ENCODE measurements at places on chromosomes 7 and 10.

DNA sequence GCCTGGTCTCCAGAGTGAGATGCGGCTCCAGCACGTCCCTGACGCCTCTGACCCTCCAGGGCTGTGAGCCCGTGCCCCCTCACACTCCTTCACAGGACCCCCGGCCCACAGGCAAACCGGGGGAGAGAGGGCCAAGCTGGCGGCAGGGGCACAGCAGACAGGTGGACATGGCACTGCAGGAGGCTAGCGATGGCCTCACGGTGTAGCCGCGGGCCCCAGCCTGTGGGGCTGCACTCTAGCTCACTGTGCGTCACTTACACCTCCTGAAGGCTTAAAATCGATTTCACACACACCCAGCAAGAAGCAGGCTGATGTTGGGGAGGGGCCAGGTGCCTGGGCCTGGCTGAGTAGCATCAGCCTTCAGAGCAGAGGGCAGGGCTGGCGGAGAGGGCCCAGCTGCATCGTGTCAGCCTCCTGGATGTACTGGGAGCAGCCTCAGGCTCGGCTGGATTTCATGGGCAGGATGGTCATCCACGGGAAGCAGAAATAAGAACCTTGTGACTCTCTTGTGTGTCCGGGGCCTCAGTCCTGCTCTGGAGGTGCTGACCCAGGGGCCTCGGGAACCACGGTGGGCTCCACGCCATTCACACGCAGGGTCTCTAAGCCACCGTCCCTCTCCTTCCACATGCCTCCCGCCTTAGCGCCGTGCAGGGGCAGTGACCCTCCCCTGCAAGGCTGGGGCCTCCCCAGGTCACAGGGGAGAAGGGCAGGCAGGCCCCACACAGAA is 19.4 kb upstream of the KNDC1 start:
- H3K27me3 ChIP-seq, result peaks cover 2% of the 10 kb centered on the region
- peaks cover 14% of the 10 kb centered on the region for H3K4me1 ChIP-seq
- H3K4me3 ChIP-seq, result no peak overlapping the region
- H3K36me3 ChIP-seq, result no peaks in the 10 kb centered on the region

DNA sequence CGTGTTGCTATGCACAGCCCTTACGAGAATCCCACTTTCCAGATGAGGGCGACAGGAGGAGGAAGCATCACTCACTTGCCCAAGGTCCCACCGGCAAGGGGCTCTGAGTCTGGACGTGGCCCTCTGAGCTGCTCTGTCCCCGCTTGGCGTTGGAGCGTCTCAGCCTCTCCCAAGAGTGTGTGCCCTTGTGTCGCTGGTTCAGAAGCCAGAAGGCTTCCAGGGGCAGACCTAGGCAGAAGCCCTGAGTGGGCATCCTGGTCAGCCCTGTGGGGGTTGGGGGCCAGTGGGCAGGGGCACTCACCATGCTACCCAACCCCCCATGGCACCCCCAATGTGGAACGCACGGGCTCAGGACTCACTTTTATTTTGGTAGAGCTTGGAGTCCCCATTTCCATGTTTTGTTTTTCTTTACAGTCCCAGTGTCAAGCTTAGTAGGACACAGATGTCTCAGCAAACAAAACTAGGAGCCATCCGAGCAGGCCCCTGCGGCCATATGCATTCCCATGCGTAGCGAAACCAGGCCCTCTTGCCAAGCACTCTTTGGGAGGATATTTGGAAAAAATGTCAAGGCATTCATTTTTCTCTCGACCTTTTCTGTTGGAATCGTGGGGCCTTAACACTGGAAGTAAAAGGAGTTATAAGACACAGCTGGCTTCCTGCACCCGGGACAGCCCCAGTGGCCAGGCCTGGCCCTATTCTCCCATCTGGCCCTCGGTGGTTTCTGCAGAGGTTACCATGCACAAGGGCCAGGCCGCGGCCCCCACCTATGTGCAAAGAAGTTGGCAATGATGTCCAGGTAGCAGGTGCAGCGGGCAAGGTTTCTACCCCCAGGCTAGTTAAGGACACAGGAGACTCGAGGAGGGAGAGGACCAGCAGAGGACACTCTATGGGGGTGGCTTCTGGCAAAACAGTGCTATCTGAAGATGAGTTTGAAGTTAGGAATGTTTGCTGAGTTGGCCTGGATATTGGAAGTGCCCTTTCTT is 97.0 kb downstream of the LHPP start:
- H3K27me3 ChIP-seq, result no peaks in the 10 kb centered on the region
- no peak overlapping the region for H3K4me3 ChIP-seq
- no peaks in the 10 kb centered on the region for H3K36me3 ChIP-seq
- no peaks in the 10 kb centered on the region for H3K4me1 ChIP-seq
- no peak overlapping the region for H3K27ac ChIP-seq

DNA sequence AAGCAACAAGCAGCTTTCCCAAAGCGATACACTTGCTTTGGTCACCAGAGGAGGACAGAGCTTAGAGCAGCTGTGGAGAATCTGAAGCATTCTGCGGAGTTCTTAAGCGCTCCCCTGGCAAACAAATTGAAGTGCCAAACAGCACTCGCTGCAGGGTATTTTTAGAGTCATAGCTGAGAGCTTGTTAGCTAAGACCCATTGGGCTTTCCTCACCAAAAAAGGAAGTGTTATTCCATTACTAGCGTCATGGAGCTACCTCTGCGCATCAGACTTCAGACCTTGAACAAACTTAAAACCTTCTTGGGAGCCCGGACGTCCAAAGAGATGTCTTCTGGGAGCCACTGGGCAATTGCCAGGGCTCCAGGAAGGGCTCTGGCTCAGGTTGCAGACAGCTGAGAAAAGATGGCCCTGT is 23.2 kb upstream of the BMPR1A start:
- H3K4me3 ChIP-seq, result no peak overlapping the region
- no peak overlapping the region for H3K27ac ChIP-seq
- DNase-seq, result no peak
- H3K27me3 ChIP-seq, result peaks cover 5% of the 10 kb centered on the region

DNA sequence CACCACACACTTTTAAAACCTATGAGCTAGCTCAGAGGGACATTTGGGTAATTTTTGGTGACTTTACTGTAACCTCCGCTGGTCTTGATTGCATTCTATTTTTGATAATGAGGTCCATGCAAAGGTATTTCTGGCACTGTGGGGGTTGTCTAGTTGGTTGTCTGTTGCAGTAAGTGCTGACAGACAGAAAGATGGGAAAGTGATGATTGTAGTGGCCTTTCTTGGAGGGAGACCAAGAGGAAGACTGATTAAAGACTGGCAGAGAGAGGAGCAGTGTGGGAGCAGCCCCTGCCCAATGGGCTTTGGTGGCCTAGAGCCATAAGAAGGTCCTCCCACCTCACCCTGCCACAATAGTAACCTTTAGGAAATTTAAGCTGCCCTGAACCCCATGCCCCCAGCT is 173.4 kb upstream of the CTBP2 start:
- H3K27me3 ChIP-seq, result peaks cover 2% of the 10 kb centered on the region
- H3K4me1 ChIP-seq, result no peaks in the 10 kb centered on the region
- no peaks in the 10 kb centered on the region for H3K36me3 ChIP-seq
- H3K4me3 ChIP-seq, result no peak overlapping the region

- H3K27me3 ChIP-seq, result no peaks in the 10 kb centered on the region
- H3K4me3 ChIP-seq, result no peak overlapping the region
- H3K4me1 ChIP-seq, result no peaks in the 10 kb centered on the region
- no peaks in the 10 kb centered on the region for H3K36me3 ChIP-seq
Measured at GRCh38 chr7:67764289-67764688, 767.7 kb downstream of the TYW1 start.

DNA sequence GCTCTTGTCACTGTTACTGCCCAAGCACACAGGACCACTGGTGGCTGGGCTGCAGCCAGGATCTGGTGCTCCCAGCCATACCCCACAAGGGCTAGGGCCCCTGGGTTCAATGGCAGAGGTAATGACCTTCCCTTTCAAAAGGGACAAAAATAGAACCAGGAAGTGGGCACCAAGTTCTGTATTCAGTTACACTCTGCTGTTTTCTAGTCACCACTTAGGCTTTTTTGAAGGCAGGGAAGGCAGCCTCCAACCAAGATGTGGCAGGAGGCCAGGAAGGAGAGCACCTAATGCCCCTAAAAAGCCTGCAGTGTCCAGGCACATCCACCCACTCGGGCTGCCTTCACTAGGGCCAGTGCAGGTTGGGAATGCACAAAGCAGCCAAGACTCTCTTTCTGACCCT is 47.8 kb downstream of the NOD1 start:
- H3K27me3 ChIP-seq, result peaks cover 2% of the 10 kb centered on the region
- peaks cover 26% of the 10 kb centered on the region for H3K36me3 ChIP-seq
- DNase-seq, result no peak
- H3K4me1 ChIP-seq, result peaks cover 8% of the 10 kb centered on the region

- H3K4me1 ChIP-seq, result peaks cover 11% of the 10 kb centered on the region
- H3K27ac ChIP-seq, result no peak overlapping the region
- H3K27me3 ChIP-seq, result no peaks in the 10 kb centered on the region
- no peak overlapping the region for H3K4me3 ChIP-seq
- no peak for DNase-seq
Measured at GRCh38 chr10:102534333-102534732, 30.6 kb downstream of the SUFU start.

- peaks cover 5% of the 10 kb centered on the region for H3K27me3 ChIP-seq
- no peaks in the 10 kb centered on the region for H3K4me1 ChIP-seq
- H3K36me3 ChIP-seq, result no peaks in the 10 kb centered on the region
- DNase-seq, result no peak
- no peak overlapping the region for H3K4me3 ChIP-seq
- no peak overlapping the region for H3K27ac ChIP-seq
Measured at GRCh38 chr7:107828540-107828939, 25.5 kb upstream of the SLC26A3 start.

GRCh38 chr7:1971946-1972654 is 260.6 kb downstream of the MAD1L1 start:
- peaks cover 12% of the 10 kb centered on the region for H3K27me3 ChIP-seq
- peak; percentile 69 for DNase-seq
- peaks cover 24% of the 10 kb centered on the region for H3K36me3 ChIP-seq
- H3K4me3 ChIP-seq, result peak overlapping the region; percentile 1
- H3K27ac ChIP-seq, result peak overlapping the region; percentile 23

- H3K4me1 ChIP-seq, result no peaks in the 10 kb centered on the region
- H3K27me3 ChIP-seq, result no peaks in the 10 kb centered on the region
- peaks cover 18% of the 10 kb centered on the region for H3K36me3 ChIP-seq
- H3K4me3 ChIP-seq, result no peak overlapping the region
- no peak for DNase-seq
Measured at GRCh38 chr10:121910673-121911420, 17.0 kb downstream of the ATE1 start.

- no peaks in the 10 kb centered on the region for H3K36me3 ChIP-seq
- H3K27ac ChIP-seq, result no peak overlapping the region
- no peak for DNase-seq
- peaks cover 3% of the 10 kb centered on the region for H3K27me3 ChIP-seq
- no peak overlapping the region for H3K4me3 ChIP-seq
Measured at GRCh38 chr10:1624240-1624639, 113.1 kb downstream of the ADARB2 start.

DNA sequence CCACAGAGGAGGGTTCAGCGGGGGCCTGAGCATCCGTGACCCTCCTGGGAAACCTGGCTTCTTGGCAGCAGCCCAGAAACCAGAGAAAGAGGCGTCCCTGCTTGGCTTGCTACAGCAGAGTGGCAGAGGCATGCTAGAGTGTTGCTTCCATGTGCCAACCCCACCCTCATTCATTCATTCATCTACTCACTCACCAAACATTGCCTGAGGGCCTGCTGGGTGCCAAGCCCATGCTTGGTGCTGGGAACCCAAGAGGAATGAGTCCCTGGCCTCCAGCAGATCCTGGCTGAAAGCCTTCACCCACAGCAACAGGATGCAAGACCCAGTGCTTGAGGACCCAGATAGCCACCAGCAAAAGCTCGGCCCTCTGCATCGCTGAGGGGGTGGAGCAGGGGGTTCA is 129.0 kb downstream of the CDH23 start:
- no peak for DNase-seq
- H3K36me3 ChIP-seq, result no peaks in the 10 kb centered on the region
- H3K4me3 ChIP-seq, result no peak overlapping the region
- H3K27ac ChIP-seq, result no peak overlapping the region
- H3K4me1 ChIP-seq, result no peaks in the 10 kb centered on the region
- H3K27me3 ChIP-seq, result no peaks in the 10 kb centered on the region

DNA sequence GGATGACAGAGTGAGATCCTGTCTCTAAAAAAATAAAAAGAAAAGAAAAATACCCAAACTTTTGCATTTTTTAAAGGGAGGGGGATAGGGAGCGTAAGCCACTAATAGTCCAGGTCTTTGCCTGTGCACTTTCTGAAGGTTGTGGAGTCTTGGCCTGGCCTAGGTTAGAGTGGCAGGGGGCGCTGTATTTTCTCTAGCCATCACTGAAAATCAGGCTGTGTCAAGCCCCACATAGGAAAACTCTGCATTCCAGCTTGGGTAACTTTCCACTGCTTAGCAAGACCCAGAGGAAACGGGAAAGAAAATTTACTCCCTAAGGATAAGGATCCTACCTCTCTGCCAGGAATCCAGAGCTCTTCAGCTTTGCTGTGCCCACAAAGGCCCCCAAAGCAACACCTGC is 10.5 kb upstream of the PAX4 start:
- no peak overlapping the region for H3K4me3 ChIP-seq
- H3K4me1 ChIP-seq, result no peaks in the 10 kb centered on the region
- no peaks in the 10 kb centered on the region for H3K36me3 ChIP-seq

GRCh38 chr10:43610636-43611035 is 4.4 kb downstream of the ZNF485 start:
- H3K27ac ChIP-seq, result peak overlapping the region; percentile 25
- H3K4me1 ChIP-seq, result peaks cover 33% of the 10 kb centered on the region
- H3K36me3 ChIP-seq, result peaks cover 27% of the 10 kb centered on the region
- H3K4me3 ChIP-seq, result no peak overlapping the region
- DNase-seq, result no peak
